Osteoblast (primary cell): ENCODE measurements at places on chromosomes 2 and 18. TPM values are rescaled to one million over a fixed set of nuclear protein-coding genes. Genes with fewer than 3 reads are reported as not detected.
A peak's percentile ranks its signal among the peaks of the same experiment; 100 is the strongest.

The MYOM1 gene
- total RNA-seq = 1.5 and 1.8 TPM in 2 replicates

GRCh38 chr18:25055076-25055475, 296.9 kb downstream of the ZNF521 start:
- DNase-seq = no peak

DNA sequence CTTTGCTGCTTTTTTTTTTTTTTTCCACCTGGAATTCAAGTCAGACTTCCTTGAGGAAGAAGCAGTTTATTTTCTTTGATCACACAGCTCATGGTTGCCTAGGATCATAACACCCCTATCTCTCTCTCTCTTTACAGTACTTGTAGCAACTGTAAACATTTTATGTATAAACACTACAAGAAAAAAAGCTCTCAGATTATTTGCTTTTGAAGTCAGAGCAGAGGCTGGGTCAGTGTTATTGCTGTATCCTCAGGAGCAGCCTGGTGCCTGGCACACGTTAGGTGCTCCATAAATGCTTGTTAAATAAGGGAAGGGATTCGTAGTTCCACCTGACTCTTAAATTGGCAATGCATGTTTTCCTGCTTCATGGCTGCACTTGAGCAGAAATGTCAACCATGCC, 221.2 kb downstream of the TGIF1 start:
- DNase-seq = no peak

DNA sequence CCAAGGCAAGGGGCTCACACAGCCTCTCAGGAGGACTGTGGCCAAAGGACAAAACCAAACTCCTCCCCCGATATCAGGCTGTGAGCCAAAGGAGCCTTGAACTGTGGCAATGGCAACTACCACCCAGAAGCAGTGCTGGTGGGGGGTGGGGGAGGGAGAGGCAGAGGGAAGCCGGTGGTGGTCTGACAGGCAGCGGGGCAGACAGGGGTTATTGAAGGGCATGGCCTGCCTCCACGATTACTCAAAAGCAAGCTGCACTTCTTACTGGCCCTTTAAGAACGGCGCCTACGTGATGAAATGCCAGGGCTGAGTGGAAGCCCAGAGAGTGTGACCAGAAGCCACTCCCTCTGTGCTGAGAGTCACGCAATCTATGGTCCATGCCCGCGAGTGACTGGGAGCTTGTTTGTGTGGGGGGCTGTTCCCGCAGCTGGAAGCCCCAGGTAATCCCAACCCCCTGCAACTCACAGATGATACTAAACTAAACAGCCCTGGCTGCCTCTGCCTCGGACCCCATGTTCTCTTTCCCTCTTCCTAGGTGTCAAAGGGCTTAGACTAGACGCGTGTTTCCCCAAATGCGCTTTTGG, 128.2 kb upstream of the CXCR4 start:
- DNase-seq = no peak

DNA sequence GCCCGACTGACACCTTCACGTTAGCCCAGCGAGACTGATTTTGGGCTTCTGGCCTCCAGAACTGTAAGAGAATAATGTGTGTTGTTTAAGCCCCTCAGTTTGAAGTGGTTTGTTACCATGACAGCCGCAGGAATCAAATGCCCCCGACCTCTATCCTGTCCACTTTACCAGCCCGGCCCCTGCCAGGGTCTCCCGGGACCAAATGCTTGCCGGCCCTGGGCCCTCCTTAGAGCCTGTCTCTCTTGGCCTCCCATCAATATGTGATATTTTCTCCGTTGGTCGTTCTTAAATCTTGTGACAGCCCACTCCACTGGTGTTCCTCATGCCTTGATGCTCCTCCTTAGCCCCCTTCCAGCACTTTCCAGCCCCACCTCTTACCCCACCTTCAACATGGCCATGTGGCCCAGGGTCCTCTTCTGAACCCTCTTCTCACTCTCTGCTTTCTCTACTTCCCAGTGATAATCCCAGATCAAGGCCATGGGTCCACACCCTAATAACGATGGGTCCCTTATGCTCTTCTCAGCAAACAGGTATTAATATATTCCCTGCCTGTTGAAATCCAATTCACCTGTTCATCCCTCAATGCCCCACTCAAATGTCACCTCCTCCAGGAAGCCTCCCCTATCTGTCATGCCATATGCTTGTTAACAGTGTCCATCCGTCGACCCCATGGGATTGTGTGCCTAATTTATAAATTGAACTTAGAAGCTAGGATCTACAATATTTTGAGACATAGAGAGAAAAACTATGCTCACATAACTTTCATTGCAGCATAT, 192.8 kb downstream of the ZFP36L2 start:
- DNase-seq = no peak

The ASB18 gene
- under 0.01 TPM in 1 of 2 replicates, not detected in the other for total RNA-seq

The CAPN13 gene
- total RNA-seq = not detected in 2 replicates

GRCh38 chr2:137151731-137152130, 386.4 kb downstream of the THSD7B start:
- DNase-seq = no peak

DNA sequence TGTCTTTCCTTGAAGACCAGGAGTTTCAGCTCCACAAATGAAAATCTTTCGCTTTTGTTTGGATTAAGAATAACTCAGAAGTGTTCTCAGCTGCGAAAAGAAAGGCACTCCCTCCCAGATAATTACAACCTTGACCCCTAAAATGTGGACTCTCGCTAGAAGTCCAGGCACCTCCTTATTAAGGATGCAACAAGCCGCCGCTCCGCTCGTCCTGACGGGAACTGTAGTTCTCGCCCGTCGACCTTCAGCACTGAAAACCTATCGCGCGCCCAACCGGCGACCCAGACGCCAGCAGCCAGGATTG, 559 bp downstream of the IMMT start:
- no peak for DNase-seq

DNA sequence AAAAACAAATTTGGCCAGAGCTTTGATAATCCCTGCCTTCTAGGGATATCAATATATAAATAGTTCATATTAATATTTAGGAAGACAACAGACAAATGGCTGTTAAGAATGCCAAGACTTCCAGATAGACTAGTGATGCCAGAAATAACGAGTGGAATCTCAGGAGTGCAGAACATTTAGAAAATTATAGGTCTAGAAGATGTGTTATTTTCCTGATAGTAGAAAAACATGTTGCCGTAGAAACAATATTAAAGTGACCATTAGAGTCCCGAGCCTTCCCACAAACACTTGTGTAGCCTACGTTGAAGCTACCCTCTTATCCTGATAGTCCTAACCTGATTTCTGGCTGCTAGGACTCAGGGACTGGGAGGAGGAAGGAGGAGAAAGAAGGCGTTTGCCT, 54.3 kb upstream of the ITGA6 start:
- DNase-seq = no peak

GRCh38 chr2:85743304-85743978, 10.3 kb upstream of the ATOH8 start:
- no peak for DNase-seq

- DNase-seq = no peak
These were observed 31.8 kb downstream of the TBC1D8 start for GRCh38 chr2:101119431-101119830.

GRCh38 chr2:26144953-26145680, 27.8 kb upstream of the GAREM2 start:
- DNase-seq = peak; percentile 87

DNA sequence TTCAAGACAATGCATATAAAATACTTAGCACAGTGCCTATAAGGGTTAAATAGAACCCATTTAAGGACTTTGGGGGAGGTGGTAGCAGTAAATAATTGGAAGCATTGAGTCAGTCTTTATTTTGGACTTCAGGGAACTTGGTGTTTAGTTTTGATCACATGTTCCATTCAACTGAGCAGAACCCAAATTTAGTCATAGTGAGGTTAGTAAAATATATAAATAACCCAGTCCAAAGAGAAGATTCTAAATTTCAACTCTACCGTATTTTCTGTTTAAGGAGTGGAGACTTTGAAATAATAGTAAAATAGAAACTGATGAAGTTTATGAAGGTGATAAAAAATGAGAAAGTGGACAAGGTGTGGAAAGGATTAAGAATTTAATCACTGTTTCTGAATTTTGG, 19.7 kb downstream of the TWSG1 start:
- peak; percentile 50 for DNase-seq

DNA sequence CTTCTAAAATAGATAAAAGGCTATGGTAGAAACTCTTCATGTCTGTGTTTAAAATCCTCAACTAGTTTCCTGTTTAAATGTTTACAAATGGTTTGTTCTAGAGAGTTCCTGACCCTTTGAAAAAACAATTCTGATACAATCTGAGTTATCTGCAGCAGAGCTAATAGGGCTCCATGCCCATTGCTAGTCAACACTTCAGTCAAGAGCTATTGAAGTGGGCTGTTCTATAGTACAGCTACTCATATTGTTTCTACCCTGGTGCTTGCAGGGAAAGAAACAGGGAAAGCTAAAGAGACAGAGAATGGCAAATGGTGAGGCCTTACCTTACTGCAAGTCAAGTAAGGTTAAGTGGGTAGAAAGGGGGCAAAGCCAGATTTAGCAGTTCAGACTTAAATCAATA, 112.3 kb upstream of the CAVIN2 start:
- no peak for DNase-seq

DNA sequence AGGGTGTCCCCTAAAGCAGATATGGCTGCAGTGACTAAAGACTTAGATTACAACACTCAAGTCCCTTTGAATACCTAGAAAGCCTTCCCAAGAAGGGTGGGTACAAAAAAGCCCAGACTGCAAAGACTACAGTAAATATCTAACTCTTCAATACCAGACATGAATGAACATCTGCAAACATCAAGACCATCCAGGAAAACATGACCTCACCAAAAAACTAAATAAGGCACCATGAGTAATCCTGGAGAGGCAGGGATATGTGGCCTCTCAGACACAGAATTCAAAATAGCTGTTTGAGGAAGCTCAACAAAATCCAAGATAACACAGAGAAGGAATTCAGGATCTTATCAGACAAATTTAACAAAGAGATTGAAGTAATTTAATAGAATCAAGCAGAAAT, 138.2 kb upstream of the OTOS start:
- DNase-seq = no peak

GRCh38 chr2:190470256-190470826, 62.2 kb downstream of the MFSD6 start:
- no peak for DNase-seq
